ENCODE measurements at places on chromosomes 12 and 14.
A peak's percentile ranks its signal among the peaks of the same experiment; 100 is the strongest.

DNA sequence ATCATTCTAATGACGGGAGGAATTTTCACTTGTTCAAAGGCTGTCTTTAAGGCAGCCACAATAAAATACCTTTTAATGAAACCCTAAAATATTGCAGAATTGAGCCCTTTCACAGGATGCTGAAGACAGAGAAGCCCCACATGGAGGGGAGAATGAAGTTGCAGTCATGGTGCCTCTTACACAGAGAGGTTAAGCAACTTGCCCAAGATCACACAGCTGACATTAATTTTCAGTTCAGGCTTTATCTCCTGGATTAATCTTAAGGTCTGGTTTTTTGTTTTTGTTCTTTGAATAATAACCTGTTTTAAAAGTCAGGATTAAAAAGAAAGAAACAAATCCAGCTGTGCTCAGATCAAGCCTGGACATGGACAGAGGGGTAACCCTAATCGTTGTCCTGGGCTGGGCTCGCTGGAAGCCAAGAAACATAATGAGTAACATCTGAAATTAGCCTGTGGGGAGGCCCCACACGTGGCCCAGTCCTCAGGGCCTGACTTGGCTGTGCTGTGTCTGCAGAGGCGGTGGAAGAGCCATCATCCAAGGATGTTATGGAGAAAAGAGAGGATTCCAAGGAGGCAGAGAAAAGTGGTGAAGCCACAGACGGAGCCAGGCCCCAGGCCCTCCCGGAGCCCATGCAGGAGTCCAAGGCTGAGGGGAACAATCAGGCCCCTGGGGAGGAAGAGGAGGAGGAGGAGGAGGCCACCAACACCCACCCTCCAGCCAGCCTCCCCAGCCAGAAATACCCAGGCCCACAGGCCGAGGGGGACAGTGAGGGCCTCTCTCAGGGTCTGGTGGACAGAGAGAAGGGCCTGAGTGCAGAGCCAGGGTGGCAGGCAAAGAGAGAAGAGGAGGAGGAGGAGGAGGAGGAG lies 8.0 kb downstream of the CHGA start:
- DNase-seq: no peak

DNA sequence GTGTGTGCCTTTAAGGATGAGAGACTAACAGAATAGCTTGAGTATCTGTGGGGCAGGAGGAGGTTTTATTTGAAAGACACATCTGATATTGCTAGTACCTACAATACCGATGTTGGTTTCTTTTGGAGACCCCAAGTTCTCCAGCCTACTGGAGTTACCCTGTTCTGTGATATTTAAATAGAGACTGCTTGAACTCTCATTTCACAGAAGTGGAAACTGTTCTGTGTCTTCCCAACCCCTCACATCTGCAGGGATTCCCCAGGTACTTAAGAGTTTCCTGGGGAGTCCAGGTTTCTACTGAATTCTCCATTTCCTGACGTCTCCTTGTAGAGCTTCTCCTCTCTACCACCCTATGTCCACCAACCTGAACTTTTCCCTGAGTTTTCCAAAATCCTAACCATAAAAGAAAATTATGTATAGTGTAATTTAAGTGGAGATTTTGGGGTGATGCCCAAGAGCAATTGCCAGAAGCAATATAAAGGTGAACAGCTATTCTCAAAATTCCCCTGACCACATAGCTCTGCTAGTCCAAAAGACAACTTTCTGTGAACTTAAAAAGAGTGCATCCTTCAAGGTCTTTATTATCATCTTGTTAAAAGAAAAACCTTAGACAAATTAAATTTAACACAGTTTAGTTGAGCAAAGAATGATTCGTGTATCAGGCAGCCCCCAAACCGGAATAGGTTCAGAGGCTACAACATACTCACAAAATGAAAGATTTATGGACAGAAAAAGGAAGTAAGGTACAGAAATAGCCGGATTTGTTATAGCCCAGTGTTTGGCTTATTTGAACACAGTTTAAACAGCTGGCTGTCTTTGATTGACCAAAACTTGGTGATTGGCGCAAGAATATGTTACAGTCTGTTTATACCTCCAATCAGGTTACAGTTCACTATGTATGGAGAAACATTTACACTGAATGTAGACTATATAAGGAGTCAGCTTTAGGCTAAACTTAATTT lies 373.4 kb downstream of the NUAK1 start:
- no peak for DNase-seq

DNA sequence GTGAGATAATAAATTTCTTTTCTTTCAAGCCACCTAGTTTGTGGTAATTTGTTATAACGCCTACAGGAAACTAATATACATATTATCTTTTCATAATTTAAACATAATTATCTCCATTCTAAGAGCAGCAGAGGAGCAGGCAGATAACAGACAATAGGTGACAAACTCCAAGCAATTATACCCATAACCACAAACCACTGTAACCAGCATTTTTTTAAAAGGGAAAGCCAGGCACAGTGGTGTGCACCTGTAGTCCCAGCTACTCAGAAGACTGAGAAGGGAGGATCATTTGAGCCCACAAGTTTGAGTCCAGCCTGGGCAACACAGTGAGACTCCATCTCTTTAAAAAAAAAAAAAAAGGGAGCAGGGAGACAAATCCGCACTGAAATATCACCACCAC lies 54.9 kb downstream of the ATF7 start:
- DNase-seq: no peak

DNA sequence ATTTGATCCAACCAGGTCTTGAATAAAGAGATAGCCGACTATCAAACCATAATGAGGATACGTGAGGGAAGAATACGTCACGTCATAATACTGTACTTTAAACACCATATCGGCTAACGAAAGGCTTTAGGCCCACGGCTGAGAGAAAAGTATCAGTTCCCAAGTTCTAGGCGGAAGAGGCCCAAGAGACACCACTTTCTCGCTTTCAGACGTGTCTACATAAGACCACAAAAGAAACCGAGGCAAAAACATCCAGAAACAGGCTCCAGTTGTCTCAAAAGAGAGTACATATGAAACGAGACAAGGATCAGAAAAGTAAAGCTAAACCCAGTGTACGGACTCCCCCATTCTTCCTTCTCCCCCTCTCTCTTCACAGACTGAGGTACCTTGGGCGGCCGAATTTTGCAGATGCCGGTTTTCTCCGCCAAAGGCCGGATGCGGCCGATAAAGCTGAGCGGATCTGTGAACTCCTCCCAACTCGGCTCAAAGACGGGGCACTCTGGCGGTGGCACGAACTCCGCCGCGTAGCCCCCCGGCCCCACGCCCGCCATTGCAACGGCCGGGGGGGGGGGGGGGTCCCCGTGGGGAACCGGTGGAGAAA lies 479 bp downstream of the KDM5A start:
- DNase-seq: peak; percentile 51

DNA sequence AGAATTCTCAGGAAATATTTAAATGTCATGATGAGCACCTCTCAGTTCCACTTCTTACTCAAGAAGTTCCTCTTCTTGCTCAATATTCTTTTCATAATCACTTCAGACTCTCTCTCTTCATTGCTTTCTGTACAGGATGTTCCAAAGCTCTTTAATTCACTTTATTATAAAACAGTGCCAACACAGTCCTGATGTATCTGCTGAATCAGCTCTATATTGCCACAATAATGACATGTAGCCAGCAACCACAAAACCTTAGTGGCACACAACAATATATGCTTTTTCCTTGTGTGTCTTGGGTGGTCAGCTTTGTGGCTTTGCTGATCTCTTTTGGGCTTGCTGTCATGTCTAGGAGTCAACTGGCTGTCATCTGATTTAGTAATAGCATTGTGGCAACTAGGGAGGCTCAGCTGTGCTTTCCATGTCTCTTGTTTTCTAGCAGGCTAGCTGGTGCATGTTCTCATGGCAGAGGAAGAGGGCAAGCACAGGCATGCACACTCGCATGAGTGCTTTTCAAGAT lies 52.8 kb upstream of the SLC2A13 start:
- DNase-seq: no peak

DNA sequence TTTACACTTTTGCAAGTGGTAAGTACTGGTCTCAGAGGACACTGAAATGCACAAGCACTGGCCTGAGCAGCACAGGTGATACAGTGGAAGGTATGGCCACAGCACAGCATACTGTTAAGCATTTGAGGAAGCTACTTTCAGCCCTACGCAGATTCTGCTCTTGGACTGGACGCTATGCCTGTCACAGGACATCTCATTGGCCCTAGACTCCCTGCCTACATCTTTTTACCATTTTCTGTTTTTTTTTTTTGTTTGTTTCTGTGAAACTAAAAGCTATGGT lies 144.2 kb upstream of the ABCD2 start:
- DNase-seq: no peak

DNA sequence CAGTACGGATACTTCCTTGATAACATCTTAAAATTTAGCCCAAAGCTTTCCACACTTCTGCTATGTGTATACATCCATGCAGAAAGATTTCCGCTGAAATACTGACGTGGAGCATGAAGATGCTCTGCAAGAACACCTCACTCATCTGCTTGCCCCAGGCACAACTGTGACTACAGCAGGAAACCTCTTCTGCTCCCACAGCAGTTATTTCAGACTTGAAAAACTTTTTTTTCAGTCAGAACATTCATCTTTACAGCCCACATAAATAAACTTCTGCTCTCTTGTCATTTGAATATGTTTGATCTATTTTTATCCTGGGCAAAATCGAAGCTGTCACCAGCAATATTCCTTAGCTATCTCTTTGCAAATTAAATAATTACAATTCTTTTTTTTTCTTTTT lies 6.8 kb upstream of the LRIG3 start:
- no peak for DNase-seq

DNA sequence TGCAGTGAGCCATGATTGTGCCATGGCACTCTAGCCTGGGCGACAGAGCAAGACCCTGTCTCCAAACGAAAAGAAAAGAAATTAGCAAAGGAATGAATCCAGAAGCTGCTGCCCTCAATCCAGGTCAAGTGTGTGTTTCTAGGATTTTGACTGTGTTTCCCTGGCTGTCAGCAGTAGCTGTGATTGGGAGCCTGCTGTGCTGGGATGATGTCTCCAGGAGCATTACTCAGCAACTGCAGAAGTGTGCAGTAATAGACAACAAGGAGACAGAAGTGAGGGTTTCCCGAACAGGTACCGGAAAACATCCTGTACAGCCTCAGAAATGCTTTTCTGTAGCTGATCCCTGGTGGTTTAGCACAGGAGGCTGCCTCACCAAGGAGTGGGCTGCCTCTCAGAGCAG lies 492.5 kb downstream of the FUT8 start:
- no peak for DNase-seq

GRCh38 chr12:15700595-15700994 lies 88.6 kb downstream of the EPS8 start:
- peak; percentile 74 for DNase-seq

DNA sequence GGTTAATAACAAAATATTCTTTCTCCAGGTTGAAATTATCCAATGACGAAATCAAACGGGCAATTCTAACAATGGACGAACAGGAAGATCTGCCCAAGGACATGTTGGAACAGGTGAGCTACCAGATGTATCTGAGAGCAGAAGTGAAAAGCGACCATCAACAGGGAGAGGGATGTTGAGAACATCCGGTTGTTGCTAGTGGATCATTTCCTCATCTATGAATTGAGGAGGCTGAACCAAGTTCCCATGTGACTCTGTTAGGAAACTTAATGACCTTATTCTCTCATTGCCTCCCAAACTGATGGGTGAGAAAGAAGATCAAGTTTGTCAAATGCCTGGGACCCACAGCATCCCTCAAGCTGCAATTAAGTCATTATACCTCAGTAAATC lies 117.7 kb downstream of the GPR135 start:
- DNase-seq: no peak

DNA sequence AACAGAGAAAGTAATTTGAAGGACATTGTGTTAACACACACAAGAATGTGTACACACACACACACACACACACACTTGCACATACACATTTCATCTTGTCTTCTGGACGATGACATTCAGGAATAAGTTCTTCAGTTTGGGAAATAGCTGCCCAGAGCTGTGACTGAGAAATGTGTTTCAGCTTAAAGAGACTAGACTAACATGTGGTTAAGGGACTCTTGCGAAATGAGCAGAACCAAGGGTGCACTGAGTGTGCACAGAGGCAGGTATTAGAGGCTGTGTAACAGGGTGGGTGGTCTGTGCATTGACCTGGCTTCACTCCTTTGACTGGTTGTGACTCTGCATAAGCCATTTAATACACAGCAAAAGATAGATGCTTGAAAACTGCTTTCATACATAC lies 29.4 kb upstream of the KCNA5 start:
- DNase-seq: no peak

- peak; percentile 39 for DNase-seq
Observed at GRCh38 chr12:69897744-69898143, 72.7 kb downstream of the MYRFL start.

- DNase-seq: no peak
Observed at GRCh38 chr14:98819867-98820206, 452.2 kb downstream of the BCL11B start.

DNA sequence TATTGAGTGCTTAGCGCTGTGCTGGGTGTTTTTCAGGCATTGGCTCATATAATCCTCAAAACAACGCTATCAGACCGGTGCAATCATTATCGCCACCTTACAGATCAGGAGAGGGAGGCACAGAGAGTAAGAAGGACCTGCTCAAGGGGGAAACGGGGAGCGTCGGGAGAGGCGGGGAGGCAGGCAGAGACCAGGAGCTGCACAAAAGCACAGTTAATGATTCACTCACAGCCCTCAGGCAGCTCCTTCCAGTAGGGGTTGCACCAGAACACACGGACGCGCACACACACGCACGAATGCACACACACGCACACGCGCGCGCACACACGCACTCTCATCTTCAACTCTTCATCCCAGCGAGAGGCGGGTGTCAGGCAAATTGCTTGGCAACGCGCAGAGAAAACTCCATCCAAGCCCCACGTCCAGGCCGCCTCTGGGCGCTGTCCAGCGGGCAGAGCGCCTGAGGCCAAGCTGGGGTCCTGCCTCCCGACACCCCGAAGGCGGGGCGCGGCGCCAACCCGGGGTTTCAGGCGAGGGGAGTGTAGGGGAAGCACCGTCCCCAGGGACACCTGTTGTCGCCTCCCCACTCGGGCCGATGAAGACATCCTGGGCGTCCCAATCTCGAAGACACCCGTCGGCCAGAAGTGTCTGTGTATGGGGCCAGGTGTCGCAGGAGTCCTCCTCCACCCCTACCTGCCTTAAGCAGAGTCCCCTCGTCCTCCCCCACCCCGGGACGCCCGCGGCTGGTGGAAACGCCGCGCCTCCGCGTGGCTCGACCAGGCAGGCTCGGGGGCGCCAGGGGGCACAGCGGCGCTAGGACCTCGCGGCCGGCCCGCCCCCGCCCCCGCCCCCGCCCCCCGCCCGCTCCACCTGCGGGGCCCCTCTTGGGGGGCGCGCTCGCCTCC lies 35.5 kb upstream of the STON2 start:
- DNase-seq: peak; percentile 42
